B cell (primary cell): ENCODE measurements at places on chromosomes 5 and 9. TPM values are rescaled to one million over a fixed set of nuclear protein-coding genes. Genes with fewer than 3 reads are reported as not detected.

- no peak for DNase-seq
- H3K4me3 ChIP-seq = no peak overlapping the region
- H3K36me3 ChIP-seq = no peaks in the 10 kb centered on the region
- H3K27me3 ChIP-seq = no peaks in the 10 kb centered on the region
- no peak overlapping the region for H3K27ac ChIP-seq
These were observed 409.5 kb downstream of the ARHGEF28 start for GRCh38 chr5:74035521-74035937.

GRCh38 chr5:27458287-27458686, 419.9 kb upstream of the CDH9 start:
- no peak for DNase-seq
- no peaks in the 10 kb centered on the region for H3K4me1 ChIP-seq
- no peak overlapping the region for H3K27ac ChIP-seq
- no peaks in the 10 kb centered on the region for H3K36me3 ChIP-seq

DNA sequence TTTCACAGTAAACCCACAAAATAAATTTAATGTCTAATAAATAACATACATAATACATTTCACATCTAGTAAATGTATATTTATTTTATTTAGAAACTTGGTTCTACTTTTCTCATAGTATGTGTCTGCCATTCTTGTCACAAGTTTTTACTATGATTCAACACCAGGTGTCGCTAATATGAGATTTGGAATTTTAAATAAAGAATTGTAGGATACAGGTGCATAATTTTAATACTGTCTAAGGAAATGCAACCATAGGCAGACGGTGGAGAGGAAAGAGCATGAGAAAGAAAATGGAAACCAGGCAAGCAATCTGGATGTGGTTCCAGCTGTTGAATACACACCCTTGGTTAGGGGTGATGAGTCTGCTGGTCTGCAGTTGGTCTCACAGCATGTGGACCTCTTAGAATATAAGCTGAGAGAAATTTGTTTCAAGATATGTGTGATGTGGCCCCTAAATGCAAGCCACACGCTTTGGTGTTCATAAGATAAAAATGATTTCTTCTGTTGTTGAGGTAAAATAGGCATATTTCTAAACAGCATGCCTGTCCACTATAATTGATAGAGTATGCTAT, 114.7 kb upstream of the TXNDC8 start:
- no peak overlapping the region for H3K27ac ChIP-seq
- H3K4me3 ChIP-seq = no peak overlapping the region
- H3K36me3 ChIP-seq = no peaks in the 10 kb centered on the region
- H3K27me3 ChIP-seq = no peaks in the 10 kb centered on the region
- DNase-seq = no peak

Gene OR1Q1
- 0.46 TPM in 1 of 2 replicates, not detected in the other for polyA plus RNA-seq

Gene WDR31
- 0.17 and 0.36 TPM in 2 replicates for polyA plus RNA-seq

GRCh38 chr5:126723643-126724042, 53.3 kb upstream of the LMNB1 start:
- H3K4me1 ChIP-seq = no peaks in the 10 kb centered on the region
- no peaks in the 10 kb centered on the region for H3K36me3 ChIP-seq
- no peak overlapping the region for H3K27ac ChIP-seq
- no peak for DNase-seq

Gene GTF2H2
- polyA plus RNA-seq = 5.8 and 8.4 TPM in 2 replicates

DNA sequence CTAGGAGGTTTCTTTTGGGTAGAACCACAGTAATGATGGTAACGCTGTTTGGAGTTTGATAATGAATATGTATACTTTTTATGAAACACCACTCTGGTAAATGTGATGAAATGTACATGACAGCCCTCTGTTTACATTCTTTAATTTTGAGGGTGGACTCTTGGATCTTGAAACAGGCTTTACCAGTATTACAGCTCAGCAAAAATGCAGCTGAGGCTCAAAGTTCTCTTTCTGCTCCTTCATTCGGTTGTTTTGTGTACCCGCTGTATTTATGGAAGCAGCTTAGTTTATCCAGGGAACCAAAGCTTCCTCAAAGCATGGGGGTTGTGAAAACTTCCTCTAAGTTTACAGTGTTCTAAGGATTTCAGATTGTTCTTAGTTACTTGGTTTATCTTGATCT, 11.1 kb downstream of the GAPVD1 start:
- peaks cover 12% of the 10 kb centered on the region for H3K36me3 ChIP-seq
- H3K27ac ChIP-seq = no peak overlapping the region
- peaks cover 5% of the 10 kb centered on the region for H3K4me1 ChIP-seq

DNA sequence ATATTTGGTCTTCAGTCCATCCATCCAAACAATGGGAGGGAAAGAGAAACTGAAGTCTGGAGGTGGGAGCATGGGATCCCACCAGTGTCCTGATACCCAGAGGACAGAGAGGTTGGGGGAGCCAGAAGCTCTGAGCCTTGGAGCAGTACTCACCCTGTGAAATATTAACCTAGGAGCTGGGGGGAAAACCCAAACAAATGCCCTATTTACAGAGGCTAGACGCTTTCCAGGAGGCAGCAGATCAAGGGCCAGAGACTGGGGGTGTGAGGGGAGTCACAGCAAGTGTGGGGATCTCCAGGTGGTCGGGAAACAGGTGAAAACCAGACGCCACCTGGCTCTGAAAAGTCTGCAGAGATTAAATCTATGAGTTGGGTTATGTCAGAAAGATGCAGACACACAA, 6.2 kb downstream of the ZER1 start:
- no peaks in the 10 kb centered on the region for H3K27me3 ChIP-seq
- no peak for DNase-seq
- H3K4me1 ChIP-seq = peaks cover 3% of the 10 kb centered on the region
- H3K27ac ChIP-seq = no peak overlapping the region
- H3K4me3 ChIP-seq = no peak overlapping the region

Gene FBN2
- 0.03 and 0.04 TPM in 2 replicates for polyA plus RNA-seq

DNA sequence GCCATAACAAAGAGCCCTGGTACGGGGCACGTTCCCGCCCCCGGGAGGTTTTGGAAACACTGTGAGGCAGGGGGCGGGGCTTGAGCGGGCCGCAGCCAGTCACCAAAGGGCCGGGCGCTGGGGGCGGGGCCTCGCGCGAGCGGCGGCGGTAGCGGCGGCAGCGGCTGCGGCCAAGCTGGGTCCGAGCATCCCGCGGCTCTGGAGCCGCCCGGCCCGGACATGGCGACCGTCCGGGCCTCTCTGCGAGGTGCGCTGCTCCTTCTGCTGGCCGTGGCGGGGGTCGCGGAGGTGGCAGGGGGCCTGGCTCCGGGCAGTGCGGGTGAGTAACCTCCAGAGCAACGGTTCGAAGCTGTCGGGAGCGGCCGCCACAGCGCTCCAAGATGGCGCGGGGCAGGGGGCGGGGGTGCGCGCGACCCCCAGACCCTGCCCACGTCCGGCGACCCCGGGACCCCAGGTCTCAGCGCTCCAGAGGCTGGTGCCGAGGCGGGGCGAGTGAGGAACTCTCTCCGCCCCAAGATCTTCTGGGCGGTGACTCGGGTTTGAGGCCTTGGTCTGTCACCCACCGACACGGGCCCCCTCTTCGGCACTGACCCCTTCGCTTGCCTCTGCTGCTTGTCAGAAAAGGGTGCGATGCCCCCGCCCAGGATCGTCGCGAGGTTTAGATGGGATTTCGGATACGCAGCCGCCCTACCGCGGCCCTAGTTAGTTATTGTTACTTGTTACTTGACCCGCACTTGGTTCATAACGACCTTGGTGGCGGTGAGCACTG, at the start of gene RECK:
RECK (plus strand) TSS at position 134 of the 769 bp plus-strand sequence; CDS start at position 220, 86 bp downstream.
- DNase-seq = peak; percentile 88
- peak within 1 kb of the TSS; percentile 69 for H3K4me3 ChIP-seq
- H3K4me1 ChIP-seq = peaks cover 19% of the 10 kb centered on the region

Gene SOX30
- 0.21 and 0.23 TPM in 2 replicates for polyA plus RNA-seq

DNA sequence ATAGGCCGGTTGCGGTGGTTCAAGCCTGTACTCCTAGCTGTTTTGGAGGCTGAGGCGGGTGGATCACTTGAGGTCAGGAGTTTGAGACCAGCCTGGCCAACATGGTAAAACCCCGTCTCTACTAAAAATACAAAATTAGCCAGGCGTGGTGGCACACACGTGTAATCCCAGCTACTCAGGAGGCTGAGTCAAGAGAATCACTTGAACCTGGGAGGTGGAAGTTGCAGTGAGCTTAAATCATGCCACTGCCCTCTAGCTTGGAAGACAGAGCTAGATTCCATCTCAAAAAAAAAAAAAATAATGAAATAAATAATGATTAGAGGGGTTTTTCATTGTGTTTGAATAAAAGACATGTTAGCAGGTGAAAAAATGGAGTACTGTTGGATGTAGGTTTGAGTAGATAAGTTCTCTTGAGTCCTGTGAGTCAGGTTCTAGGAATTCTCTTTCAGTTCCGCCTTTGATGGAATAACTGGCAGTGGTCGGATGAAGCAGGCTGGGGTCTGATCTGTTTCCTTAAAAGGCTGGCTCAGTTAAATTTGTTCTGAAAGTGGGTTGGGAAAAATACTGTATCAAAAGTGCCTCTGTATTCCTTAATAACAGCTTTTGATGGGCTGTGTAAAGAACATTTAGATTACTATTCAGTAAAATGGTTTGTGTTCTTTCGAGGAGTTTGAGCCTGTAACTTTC, 73.2 kb downstream of the AOPEP start:
- peaks cover 19% of the 10 kb centered on the region for H3K36me3 ChIP-seq
- no peaks in the 10 kb centered on the region for H3K4me1 ChIP-seq
- DNase-seq = no peak
- H3K4me3 ChIP-seq = no peak overlapping the region
- no peak overlapping the region for H3K27ac ChIP-seq

DNA sequence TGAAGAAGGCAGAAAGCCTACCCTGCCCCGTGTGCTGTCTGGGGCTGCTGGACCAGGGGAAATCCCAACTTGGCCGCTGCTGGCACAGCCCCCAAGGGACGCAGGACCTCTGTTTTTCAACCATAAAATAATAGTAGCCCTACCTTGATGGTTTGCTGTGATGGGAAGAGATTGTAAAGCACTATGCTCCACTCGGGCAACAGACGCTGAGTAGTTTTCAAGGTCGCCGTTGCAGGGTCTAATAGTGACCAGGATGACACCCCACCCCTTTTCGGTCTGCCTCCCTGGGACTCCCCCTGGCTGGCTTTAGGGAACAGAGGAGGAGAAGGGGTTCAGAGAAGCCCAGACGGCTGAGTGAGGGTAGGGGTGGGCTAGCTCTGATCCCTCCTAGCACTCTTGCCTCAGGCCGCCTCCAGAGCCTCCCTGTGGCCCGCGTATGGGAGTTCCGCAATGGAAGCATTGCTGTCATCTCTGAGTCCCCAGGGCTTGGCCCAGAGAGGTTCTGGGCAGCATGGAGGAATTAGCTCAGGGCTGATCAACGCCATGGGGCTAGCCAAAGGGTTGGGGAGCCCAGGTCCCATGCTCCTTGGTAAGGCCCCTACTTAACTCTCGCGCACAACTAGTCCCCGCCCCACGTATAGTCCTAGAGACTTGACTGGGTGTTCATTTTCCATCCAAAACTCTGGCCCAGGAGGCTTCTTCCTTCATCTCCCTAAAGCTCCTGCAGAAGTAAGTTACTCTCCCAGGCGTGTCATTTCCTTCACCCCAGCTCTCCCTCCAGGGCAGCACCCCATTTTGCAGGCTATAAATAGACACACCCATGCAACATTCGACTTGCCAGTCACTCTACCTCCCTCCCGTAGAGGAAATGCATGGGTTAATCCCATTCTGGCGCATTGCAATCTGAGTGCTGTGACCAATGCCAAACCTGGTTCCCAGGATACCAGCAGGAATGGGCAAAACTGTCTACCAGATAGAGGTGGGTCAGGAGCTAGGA, 1.1 kb upstream of the IRF1 start:
- DNase-seq = peak; percentile 80
- no peaks in the 10 kb centered on the region for H3K27me3 ChIP-seq
- peak overlapping the region; percentile 99 for H3K27ac ChIP-seq
- H3K36me3 ChIP-seq = peaks cover 2% of the 10 kb centered on the region

Gene ITGA2
- polyA plus RNA-seq = not detected in 2 replicates

GRCh38 chr5:74342948-74343682, 297.4 kb downstream of the ENC1 start:
- DNase-seq = no peak
- H3K4me1 ChIP-seq = no peaks in the 10 kb centered on the region
- H3K27me3 ChIP-seq = no peaks in the 10 kb centered on the region
- no peak overlapping the region for H3K27ac ChIP-seq

DNA sequence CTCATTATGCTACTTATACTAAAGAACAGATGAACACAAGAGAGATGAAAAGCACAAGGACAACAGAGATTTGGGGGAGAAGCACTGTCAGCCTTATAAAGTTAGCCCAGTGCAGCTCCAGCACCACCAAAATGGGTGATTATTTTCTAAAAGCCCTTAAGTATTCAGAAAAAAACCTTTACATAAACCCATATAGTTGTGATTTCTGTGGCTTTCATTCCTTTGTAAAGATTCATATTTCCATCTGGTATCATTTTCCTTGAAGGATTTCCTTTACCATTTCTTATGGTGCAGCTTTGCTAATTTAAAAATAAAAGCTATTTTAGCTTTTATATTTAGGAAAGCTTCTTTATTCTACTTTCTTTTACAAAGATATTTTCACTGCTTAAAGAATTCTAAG, 311.0 kb downstream of the TMEM167A start:
- H3K4me1 ChIP-seq = no peaks in the 10 kb centered on the region
- H3K27me3 ChIP-seq = no peaks in the 10 kb centered on the region
- no peak overlapping the region for H3K27ac ChIP-seq
- no peaks in the 10 kb centered on the region for H3K36me3 ChIP-seq

Gene RBM22
- polyA plus RNA-seq = 70.6 and 101 TPM in 2 replicates

Gene LECT2
- not detected in 2 replicates for polyA plus RNA-seq
